ENCODE measurements at places on chromosomes 5 and 9.

DNA sequence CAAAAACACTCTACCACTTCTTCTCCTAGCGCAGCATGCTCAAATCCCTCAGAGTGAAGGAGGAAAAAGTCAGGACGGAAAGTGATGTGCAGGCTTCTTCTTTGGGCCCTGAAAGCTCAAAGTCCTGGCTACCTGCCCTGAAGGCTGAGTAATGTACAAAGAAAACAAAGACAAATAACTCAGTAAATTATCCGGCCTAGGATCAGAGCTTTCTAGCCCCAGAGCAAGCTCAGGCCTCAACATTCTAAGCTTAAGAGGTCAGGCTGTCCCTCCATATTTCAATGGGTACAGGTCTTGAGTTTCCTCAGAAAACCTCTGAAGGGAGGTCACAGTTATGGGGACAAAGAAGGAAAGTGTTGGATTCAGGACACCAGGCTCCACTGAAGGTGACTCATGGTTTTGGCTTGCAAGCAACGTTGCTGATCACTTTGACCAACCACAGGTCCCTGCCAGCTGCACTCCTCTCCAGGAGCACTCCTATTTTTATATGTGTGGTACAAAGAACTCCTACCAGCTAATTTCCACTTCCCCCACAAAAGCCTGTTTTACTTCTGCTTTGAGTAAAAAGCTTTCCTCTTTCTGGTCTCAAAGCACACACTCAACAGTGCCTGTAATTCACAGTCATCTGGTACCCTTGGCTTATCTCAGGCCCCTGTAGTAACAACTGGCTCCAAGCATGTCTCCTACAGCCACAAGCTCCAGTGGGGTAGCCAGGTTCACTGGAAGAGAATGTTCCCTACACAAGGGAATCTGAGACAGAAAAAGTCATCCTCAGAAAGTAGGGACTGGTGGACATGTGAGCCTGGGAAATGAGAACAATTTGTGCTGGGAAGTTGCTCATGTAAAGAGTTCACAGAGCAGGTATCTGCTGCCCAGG, 115.7 kb downstream of the UGCG start:
- peak; percentile 82 for DNase-seq

- DNase-seq: no peak
Measured at GRCh38 chr5:170848033-170848432, 13.8 kb upstream of the RANBP17 start.

GRCh38 chr5:38650946-38651345, 94.5 kb upstream of the LIFR start:
- DNase-seq: no peak

DNA sequence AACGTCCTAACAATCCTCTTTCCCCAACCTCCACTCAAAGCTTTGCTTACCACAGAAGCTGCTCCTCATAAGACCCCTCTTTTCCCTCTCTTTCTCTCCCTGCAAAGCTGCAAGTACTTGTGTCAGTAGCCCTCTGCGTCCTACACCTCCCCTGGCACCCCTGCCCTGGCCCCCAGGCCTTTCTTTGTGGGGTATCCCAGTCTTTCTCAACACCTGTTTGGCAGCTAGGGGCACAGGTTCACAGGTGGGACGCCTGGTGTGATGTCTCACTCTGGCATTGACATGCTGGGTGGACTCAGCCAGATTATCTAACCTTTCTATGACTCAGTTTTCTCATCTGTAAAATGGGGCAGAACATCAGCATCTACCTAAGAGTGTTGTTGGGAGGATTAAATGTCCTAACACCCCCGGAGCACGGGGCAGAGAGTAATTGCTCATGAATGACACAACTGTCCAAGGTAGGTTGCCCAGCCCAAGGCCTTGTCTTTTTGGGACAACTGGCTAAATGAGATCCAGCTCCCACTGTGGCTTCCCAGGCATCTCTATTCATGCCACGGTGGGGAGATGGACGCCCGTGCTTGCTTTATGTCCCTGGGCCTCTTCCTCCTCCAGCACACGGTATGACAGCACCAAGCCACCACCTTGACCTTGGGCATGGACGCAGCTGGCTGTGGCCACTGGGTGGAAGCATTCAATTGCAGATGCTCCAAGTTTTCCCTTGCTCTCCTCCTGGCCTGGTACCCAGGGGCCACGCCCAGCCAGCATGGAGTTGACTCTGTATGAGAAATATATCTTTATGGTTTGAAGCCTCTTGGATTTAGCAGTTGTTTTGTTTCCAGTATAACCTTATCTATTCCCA, 190.4 kb downstream of the RGS3 start:
- DNase-seq: no peak

GRCh38 chr5:141003031-141003430, 36.8 kb downstream of the PCDHAC2 start:
- no peak for DNase-seq

GRCh38 chr5:154319736-154320135, 126.1 kb upstream of the SAP30L start:
- no peak for DNase-seq

GRCh38 chr5:92455011-92455410, 1071.9 kb upstream of the ARRDC3 start:
- no peak for DNase-seq

- DNase-seq: no peak
Measured at GRCh38 chr5:112583166-112583565, 154.5 kb upstream of the APC start.

GRCh38 chr5:537621-538071, 13.4 kb upstream of the SLC9A3 start:
- no peak for DNase-seq

DNA sequence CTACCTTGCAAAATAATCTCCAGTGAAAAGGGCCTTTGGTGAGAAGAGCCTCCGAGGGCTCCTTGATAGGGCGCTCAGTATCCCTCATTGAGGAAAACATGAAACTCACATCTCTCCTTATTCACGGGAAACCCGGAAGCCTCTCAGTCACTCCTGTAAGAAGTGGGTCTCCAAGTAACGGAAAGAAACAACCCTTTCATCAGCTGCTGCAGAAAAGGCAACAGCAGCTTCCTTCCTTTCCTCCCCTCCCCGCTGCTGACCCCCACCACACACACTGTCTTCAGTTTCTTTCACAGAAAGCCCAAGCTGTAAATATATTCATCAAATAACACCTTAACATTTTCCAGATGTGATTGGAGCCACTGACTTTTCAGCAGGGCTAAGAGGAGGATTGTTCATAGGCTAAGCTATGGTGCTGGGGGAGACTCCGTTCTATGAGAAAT, 81.4 kb downstream of the C9orf152 start:
- no peak for DNase-seq

GRCh38 chr9:72650206-72650605, 128.8 kb downstream of the TMC1 start:
- no peak for DNase-seq

DNA sequence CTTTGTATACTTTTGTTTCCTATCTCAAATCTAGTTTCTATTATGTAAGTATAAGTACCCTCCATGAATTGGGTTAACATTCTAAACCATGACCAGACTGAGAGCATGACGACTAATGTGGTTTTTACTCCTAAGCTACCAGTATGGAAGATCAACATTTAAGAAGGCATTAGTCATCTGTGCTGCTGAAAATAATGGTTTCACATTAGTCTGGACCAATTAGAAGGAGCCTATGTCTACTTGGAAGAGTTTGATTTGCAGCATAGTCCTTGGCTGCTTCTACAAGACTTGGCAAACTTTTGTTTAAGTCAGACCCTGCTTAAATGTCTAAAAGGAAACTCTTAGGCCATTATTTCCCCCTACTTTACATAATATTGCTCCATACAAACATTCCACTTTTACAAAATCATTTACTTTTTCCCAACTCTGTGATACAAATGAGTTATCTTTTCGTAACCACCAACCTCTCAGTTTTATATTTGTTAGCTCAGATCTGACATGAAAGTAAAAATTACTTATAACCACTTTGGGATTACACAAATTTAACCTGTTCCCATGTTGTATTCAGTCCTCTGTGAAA, 186.7 kb downstream of the COMMD10 start:
- DNase-seq: no peak

Data from AG08396 (cell line).